ENCODE measurements at places on chromosomes 3 and 15. TPM values are rescaled to one million over a fixed set of nuclear protein-coding genes. Genes with fewer than 3 reads are reported as not detected.

The CHRNA3 gene
- total RNA-seq, result 0.31 TPM

DNA sequence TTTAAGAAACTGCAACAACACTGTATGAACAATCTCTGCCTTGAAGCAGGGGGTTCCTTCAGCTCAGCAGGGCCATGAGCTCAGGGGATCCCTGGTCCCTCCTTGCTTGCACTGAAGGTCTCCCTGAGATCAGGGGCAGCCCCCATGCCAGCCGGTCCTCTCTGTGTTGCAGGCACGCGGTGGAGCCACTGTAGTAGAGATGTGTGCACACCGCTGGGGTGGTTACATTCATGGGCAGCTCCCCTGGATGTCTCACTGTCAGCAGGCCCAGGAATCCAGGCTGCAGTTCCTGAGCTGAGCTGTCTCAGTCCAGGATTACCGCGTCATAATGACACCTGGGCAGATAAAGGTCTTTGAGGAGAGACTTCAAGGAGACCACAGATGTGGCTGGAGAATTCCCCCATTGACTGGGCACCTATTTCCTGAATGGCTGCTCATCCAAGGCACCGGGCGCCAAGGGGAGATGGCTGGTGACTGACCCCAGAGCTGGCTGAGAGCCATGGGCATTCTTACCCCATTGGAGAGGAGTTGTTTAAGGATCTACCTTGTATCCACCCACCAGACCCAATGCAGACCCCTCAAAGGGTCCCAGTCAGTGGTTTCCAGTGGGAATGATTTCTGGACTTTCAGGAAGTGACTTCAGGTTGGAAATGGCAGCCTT is 10.4 kb upstream of the KLF13 start:
- H3K4me3 ChIP-seq, result no peak overlapping the region
- H3K27me3 ChIP-seq, result no peaks in the 10 kb centered on the region
- H3K27ac ChIP-seq, result no peak overlapping the region
- no peak for DNase-seq
- no peaks in the 10 kb centered on the region for H3K4me1 ChIP-seq
- H3K36me3 ChIP-seq, result no peaks in the 10 kb centered on the region

The CDHR4 gene
- not detected for total RNA-seq

The DZIP1L gene
- total RNA-seq, result 11.1 TPM

The PAQR9 gene
- 0.36 TPM for total RNA-seq

All from Panc1 (cell line).